Stimulated activated CD8-positive, alpha-beta memory T cell treated with anti-CD3 and anti-CD28 coated beads, Interleukin-7, amount 100 ng/mL, for 1 hour (primary cell): ENCODE measurements at places on chromosomes 11 and 22.

DNA sequence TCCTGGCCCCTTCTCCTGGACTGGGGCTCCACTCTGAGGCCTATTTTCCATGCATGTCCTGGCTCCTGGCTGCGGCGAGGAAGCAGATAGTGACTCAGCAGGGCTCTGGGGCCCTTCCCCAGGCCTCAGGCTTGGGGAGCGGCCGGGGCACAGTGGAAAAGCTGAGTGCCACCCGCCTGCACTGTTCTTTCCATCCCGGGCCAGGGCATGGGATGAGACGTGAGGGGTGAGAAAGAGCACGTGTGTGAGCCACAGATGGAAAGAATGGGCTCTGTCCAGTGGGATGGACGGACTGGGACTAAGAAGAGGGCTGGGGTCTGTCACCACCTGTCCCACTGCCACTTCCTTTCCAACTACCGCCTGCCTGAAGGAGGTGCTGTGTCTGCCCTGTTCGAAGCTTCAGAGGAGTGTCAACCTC is 12.8 kb downstream of the SLC37A2 start:
- DNase-seq = no peak

DNA sequence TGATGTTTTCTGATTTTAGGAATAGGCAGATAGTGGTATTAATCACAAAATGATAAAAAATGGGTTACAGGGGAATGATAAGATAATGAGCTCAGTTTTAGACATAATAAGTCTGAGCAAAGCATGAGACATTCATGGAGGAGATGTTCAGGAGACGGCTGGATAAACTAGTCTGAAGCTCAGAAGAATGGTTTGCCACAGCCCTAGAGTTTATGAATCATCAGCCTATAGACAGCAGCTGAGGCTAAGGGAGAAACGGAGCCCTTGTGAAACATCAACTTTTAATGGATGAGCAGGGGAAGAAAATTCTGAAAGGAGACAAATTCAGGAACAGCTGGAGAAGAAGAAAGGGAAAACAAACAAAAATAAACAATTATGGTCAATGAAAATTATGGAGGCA is 87.2 kb downstream of the RELT start:
- DNase-seq = no peak

- DNase-seq = no peak
These were observed 74.0 kb upstream of the WNT11 start for GRCh38 chr11:76280151-76280881.

GRCh38 chr11:10139656-10140055 is 154.4 kb downstream of the SBF2 start:
- no peak for DNase-seq

DNA sequence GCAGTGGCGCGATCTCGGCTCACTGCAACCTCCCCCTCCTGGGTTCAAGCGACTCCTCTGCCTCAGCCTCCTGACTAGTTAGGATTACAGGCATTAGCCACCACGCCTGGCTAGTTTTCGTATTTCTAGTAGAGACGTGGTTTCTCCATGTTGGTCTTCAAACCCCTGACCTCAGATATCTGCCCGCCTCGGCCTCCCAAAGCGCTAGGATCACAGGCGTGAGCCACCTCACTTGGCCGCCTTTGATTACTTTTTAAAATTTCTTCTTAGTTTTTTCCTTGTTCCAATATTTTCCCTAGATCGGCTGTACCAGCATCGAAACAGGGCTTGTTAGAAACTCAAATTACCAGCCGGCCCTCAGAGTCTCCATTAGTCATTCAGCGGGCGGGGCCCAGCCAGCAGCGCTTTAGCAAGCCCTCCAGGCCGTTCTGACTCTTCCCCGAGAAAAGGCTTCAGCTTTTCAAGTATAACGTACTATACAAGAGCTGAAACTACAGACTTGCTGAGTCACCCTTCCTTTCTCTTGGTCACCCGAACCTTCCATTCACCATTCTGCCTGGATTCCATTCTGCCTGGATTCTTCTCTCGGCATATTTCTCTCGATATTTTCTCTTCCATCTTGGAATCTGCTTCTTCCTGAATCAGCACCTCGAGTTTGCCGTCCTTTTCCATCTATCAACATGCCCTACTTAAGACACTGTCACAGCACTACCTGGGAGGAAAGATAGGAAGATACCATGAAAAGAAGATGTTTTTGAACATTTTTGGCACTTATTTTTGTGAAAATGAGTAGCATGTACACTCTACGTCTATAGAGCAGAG is 6.7 kb upstream of the CAPRIN1 start:
- DNase-seq = no peak

DNA sequence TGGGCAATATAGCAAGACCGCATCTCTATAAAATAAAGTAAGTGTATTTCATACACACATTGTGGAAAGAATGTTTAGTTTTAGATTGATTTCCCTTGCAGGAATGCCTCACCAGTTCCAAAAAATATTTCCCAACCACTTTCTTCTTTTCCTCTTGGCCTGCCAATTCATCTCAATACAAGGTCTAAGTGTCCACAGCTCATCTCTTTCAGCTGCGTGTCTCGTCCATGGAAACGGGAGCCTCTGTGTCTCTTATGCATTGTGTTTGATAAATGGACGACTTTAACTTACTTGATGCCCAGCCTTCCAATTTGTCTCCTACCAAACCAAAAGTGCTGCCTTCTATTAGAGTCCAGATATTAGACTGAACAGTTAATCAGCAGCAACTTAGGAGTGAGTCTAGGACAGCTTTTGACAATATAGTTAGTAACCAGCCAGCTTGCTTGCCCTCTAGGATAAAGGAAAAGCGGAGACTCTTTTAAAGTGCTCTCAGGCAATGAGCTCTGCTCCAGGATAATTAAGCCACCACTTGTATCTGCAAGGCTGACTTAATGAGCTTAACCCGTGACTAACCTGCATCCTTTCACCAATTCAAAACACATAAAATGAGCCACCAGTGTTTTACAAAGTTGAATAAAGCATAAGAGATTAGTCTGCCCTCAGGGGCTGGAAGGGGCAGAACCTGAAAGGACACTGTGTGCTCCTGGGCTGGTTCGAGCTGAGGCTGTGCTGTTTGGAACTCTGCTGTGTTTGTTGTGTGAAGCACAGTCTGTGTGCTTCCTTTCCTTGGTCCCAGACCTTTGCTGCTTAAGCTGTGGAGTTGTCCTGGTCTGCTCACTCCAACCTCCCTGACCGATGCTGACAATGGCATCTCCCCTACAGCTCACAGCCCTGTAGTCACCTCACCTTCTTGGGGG is 27.5 kb downstream of the FBXO7 start:
- no peak for DNase-seq

GRCh38 chr22:46561435-46561905 is 24.1 kb upstream of the CELSR1 start:
- DNase-seq = no peak

- no peak for DNase-seq
These were observed 343.2 kb downstream of the AASDHPPT start for GRCh38 chr11:106420686-106421085.

DNA sequence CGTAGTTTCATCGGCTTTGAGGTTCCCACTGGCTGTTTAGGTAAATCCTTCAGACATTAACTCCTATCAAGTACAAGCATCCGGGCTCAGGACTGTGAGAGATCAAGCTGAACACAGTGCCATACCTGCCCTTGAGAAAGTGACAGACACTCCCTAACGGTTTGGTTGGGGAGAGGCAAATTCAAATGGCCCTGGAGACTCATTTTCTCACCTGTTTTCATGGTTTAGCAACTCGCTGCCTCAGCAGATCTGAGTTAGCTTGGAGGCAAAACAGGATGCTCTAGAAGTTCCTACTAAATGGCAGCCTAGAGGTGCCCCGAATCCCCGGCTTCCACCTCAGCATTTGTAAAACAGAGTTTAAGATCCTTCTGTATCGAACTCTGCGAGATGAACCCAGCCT is 3.6 kb upstream of the FBXO3 start:
- DNase-seq = no peak

GRCh38 chr11:63872800-63873197 is 33.9 kb downstream of the MARK2 start:
- DNase-seq = no peak

DNA sequence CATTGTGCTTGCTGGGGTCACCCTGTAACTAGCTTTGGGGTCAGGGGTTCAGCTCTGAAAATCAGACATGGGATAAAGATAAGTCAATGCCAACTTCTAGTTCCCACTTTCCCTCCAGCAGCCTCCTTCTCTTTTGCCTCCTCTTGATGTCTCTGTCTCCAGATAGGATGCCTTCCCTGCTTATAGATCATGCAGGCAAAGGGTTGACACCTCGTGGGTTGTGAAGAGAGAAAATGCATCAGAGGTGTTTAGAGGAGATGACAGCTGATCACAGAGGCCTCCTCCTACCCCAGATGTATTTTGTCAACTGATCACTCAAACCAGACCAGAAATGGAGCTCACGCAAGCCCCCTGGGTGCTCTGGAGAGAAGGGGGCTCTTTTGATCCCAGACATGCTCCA is 337.8 kb downstream of the BUD13 start:
- DNase-seq = no peak

- DNase-seq = no peak
These were observed 97.5 kb upstream of the ANO3 start for GRCh38 chr11:26234451-26234850.

DNA sequence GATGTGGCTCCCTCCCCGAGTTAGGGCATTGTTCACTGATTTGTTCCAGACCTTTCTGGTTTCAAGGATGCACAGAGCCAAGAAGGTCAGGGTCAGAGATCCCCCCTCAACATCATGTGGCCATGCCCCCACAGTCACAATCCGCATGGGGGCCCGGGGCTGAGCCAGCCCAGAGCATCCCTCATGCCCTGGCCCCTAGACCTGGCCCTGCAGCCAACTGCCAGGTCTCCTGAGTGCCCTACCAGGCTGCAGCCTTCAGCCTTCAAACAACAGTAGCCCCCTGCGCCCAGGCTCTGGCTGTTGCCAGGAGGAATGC is 142.4 kb downstream of the CRYBB2 start:
- no peak for DNase-seq

- DNase-seq = no peak
These were observed 8.3 kb upstream of the ARL14EP start for GRCh38 chr11:30314625-30315024.

GRCh38 chr11:125346179-125346530 is 149.9 kb downstream of the FEZ1 start:
- DNase-seq = no peak

GRCh38 chr11:11251394-11251970 is 101.6 kb downstream of the CSNK2A3 start:
- DNase-seq = no peak

DNA sequence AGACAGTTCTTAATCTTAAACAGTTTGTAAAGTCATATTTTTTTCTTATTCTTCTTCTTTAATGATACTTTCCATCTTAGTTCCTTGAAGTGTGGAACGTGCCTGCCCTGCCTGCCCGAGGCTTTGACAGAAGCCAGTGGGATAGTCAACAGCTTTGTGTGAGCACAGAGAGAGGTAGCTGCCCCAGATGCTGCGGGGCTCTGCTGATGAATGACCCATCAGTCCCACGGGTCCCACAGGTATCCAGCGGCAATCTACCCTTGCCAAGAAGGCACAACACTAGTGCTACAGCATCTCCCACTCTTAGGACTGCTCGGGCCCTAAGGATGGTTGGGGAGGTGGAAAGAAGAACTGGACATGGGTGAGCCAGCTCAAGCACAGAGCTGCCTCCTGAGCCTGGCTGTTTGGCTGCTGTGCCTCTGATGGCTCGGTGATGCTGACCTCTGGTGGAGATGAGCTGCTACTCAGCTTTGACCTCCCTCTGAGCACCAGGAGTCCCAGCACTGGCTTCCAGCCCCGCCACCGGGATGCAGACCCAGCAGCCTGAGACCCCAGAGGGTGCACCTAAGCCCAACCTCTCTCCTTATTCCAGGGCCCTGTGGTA is 11.8 kb upstream of the APLNR start:
- DNase-seq = no peak

DNA sequence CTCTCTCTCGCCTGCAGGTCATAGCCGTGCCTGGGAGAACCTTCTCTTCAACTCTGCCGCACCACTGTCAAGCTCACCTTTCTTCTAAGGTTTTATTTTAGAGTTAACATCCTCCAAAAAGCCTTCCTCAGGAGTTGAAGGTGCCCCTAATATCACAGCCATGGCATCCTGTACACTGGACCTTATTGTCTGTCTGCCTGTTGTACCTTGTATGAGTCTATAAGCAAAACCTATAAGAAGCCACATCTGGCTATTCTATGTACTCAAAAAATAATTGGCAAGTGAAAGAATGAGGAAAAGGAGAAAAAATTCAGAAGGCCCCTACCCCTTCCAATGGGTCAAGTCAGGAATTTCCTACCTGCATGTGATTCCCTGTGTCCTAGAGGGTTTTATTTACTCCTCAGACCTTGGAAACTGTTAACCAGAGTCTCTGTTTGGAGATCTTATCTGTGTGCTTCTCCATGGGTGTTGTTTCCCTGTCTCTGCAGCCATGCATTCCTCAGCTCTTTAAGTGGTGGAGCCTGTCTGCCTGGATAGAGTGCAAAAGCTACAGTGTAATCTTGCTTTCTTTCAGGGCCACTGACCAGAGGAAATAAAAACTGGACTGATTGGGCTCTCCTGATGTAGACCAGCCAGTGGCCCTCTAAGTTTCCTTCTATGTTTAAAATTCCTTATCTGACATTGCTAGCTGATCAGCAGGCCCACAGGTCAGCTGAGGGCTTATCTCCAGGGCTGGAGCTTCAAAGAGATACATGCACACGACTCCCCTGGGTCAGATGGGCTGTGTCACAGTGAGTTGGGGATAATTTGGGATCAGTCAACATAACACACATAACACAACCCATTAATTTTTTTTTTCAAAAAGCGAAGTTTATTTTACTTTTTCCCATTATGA is 37.6 kb upstream of the TMEM135 start:
- no peak for DNase-seq

GRCh38 chr11:76225122-76225611 is 18.9 kb upstream of the WNT11 start:
- DNase-seq = no peak

GRCh38 chr11:11982461-11982860 is 26.0 kb downstream of the DKK3 start:
- no peak for DNase-seq

DNA sequence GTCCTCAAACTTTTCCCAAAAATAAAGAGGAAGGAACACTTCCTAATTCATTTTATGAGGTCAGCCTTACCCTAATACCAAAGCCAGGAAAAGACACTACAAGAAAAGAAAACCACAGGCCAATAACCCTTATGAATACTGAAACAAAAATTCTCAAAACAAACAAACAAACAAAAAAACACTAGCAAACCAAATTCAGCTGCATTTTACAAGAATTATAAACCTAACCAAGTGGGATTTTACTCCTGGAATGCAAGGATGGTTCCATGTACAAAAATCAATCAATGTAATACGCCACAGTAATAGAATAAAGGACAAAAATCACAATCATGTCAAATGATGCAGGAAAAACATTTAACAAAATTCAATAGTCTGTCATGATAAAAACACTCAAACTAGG is 13.3 kb downstream of the ARVCF start:
- DNase-seq = no peak

- DNase-seq = no peak
These were observed 2.7 kb upstream of the MYRF start for GRCh38 chr11:61749591-61750217.

DNA sequence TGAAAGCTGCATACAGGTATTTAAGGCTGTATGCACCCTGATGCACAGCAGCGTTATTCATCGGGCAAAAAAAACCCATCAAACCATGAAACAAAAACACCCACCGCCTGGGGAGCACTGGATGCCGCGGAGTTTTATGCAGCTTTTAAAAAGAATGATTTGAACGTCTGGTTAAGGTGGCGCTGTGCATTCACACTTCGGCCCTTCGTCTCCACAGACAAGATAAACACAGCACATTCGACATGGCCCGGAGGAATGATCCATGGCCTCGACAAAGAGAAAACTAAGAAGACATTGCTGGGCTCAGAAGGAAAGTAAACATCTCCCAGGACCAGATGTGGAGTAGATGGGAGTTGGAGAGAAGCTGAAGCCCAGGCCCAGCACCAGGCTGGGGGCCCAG is 40.8 kb upstream of the GAL start:
- no peak for DNase-seq
